ENCODE measurements at places on chromosomes 13 and 19. TPM values are rescaled to one million over a fixed set of nuclear protein-coding genes. Genes with fewer than 3 reads are reported as not detected.

CASP14 gene
- 0.07 TPM for polyA plus RNA-seq

COLGALT1 gene
- polyA plus RNA-seq: 73.1 TPM

ERICH6B gene
- polyA plus RNA-seq: not detected

ACP7 gene
- 0.97 TPM for polyA plus RNA-seq

ZNF529 gene
- 1.8 TPM for polyA plus RNA-seq

CD79A gene
- polyA plus RNA-seq: 0.30 TPM

- DNase-seq: no peak
Measured at GRCh38 chr19:9940778-9941177, 4.5 kb upstream of the OLFM2 start.

- DNase-seq: no peak
Measured at GRCh38 chr19:33496038-33496895, 25.3 kb downstream of the PEPD start.

DNA sequence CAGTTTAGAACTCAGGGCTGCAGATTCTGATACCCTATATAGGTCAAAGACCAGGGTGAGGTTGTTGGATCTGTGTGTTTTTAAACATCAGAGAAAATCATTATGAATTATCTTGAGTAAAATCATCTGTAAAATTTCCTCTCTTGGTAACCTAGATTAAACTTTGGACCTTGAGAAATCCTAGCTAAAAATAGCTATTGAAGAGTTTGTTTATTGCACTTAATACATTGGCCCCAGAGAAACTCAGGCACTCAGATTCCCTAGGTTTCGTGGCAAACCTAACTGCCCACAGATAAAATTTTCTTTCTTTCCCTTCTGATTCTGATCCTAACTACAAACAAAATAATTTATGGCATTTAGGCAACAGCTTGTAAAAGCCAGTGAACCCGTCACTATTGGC is 102.3 kb downstream of the GPC6 start:
- DNase-seq: no peak

- no peak for DNase-seq
Measured at GRCh38 chr13:48631441-48631840, 22.3 kb upstream of the CYSLTR2 start.

- DNase-seq: no peak
Measured at GRCh38 chr13:30030141-30030750, 179.8 kb upstream of the UBL3 start.

GRCh38 chr19:2475018-2475701 is 767 bp upstream of the GADD45B start:
- no peak for DNase-seq

GRCh38 chr13:80448725-80449124 is 107.8 kb upstream of the SPRY2 start:
- DNase-seq: no peak
